Osteoblast (primary cell): ENCODE measurements at places on chromosomes 3 and 15. TPM values are rescaled to one million over a fixed set of nuclear protein-coding genes. Genes with fewer than 3 reads are reported as not detected.

Gene CHST14
- 13.4 and 13.6 TPM in 2 replicates for total RNA-seq

Gene CSTA
- total RNA-seq = 18.1 and 18.3 TPM in 2 replicates

Gene MGLL
- total RNA-seq = 10.6 and 18.1 TPM in 2 replicates

Gene PATL2
- total RNA-seq = 1.8 and 2.7 TPM in 2 replicates

Gene DYNLT2B
- total RNA-seq = 10.5 and 10.9 TPM in 2 replicates

Gene ST3GAL6
- 2.2 and 2.7 TPM in 2 replicates for total RNA-seq

Gene ITIH3
- under 0.01 TPM in 1 of 2 replicates, not detected in the other for total RNA-seq

Gene SELENOK
- total RNA-seq = 11.8 and 13.4 TPM in 2 replicates

Gene C2CD4A
- total RNA-seq = under 0.01 TPM in 1 of 2 replicates, not detected in the other

Gene SPTSSB
- total RNA-seq = not detected in 2 replicates

Gene GOLGA8T
- total RNA-seq = not detected in 2 replicates

- no peak for DNase-seq
Measured at GRCh38 chr3:194481103-194481502, 5.7 kb downstream of the ATP13A3 start.

DNA sequence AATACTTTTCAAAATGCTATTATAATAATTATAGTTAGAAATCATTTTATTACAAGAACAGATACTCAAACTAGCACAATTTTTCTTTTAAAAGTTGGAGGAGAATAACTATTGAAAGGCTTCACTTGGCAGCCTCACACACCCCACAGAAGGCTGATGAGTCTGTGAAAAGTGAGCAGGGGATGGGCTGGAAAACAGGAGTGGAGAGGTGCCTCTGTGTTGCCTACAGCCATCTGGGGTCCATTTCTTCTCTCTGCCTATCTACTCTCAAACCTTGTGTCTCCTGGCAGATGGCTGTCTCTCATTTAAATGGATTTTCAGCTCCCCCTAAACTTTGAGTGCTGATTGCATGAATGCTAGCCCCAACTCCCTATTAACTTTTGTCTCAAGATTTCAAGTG, 230.8 kb downstream of the CLSTN2 start:
- no peak for DNase-seq

DNA sequence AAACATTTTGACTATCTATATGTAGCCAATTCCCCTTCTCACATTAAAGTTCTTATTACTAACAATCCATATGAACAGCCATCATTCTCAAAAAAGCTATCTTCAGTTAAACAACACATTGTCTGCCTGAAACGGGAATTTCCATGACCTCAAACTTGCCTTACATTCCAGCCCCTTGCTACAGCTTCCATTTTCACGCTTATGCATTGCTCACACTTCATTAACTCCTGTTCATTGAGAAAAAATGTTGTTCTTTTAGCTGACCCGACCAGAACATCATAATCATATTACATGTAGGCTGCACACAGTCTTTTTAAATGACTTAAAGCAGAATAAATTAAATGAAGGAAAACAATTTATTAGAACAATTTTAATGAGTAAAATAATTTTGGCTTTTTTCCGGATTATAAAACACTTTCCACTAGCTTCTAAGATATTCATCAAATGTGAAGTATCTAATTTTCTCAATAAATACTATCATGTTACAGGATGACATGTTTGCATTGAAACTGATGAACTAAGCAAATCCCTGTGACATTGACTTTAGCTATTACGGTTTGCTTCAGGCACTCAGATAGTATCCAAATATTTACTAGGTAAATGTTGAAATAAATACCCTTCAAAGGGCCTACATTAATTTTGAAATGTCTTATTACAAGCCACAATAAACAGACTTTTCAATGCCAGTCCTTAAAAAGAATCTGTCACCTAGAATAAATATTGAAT, 49.9 kb downstream of the P3H2 start:
- DNase-seq = no peak

- DNase-seq = no peak
Measured at GRCh38 chr3:191476066-191476772, 15.3 kb downstream of the PYDC2 start.

GRCh38 chr3:36244728-36245127, 135.6 kb upstream of the STAC start:
- DNase-seq = no peak

- no peak for DNase-seq
Measured at GRCh38 chr3:106341087-106341486, 472.3 kb upstream of the CBLB start.

GRCh38 chr3:16888785-16889607, 4.2 kb downstream of the PLCL2 start:
- DNase-seq = no peak

GRCh38 chr3:25214034-25214433, 214.0 kb upstream of the RARB start:
- no peak for DNase-seq

GRCh38 chr3:190326361-190326760, 4.1 kb upstream of the CLDN1 start:
- no peak for DNase-seq

GRCh38 chr15:75353604-75354003, 6.8 kb downstream of the NEIL1 start:
- peak; percentile 70 for DNase-seq

DNA sequence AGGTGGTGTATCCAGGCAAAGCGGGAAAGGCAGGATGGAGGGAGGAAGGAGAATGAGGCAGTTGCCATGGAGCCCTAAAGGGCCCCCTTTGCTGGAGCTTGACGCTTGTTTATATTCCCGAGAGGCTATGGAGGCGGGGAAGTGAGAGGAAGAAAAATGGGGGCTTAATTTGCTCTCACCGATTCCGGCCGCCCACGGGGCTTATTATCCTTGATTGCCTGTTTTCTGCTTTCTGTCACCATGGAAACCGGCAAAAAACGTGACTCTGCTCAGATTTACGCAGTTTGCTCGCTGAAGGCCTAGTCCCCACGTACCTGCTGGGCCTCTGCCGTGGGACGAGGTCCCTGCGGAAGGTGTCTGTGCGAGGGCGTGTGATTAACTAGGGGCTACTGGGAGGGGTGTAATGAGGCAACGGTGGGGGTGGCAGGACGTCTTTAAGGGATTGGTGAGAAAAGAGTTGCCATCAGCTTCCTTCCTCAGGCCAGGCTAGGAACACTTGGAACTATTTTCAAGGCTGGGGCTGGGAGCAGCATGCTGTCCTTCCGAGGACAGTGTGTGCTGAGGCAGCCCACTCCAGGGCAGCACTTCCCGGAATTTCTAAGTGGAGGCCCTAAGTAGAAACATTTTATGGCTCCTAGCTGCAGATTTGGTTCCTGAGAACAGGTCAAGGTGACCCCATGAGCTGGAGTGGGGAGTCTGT, 110.8 kb upstream of the NDN start:
- peak; percentile 71 for DNase-seq

DNA sequence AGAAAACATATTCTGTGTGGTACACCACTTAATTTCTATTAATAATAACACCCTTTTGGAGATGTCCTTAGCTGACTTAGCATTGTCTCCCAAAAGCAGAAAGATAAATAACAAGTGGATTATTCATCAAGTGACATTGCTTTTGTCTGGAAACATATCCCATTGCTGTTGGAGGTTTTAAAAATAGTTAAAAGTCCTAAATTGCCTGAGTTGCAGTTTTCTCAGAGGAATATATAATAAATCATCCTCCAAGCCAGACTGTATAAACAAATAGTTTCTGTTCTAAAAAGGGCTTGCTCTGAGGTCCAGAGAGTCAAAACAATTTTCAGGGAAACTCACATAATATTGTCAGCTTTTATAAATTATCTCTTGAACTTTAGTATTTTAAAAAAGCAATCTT, 60.4 kb upstream of the CD96 start:
- DNase-seq = no peak
